ENCODE measurements at places on chromosomes 5 and 9.

DNA sequence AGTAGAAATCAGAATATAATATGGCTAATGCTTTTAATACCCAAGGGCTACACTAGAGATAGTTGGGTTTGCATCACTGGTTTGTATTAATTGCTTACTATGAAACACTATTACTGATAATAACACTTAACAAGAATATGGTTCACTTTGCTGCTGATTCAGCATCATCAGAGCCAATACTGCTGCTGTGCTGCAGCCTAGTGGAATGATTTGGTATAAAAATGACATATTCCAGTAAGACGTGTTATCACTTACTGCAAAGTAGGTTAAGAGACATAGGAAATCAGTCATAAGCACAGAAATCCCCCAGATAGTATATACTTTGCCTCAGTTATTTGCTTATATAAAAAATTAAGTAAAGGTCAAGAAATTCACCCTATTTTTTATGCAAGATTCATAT lies 2.8 kb downstream of the CDH10 start:
- DNase-seq, result peak; percentile 41

- peak; percentile 48 for DNase-seq
Observed at GRCh38 chr9:84697509-84698114, 28.1 kb downstream of the NTRK2 start.

- DNase-seq, result no peak
Observed at GRCh38 chr9:136404801-136405136, 4.8 kb upstream of the SNAPC4 start.

DNA sequence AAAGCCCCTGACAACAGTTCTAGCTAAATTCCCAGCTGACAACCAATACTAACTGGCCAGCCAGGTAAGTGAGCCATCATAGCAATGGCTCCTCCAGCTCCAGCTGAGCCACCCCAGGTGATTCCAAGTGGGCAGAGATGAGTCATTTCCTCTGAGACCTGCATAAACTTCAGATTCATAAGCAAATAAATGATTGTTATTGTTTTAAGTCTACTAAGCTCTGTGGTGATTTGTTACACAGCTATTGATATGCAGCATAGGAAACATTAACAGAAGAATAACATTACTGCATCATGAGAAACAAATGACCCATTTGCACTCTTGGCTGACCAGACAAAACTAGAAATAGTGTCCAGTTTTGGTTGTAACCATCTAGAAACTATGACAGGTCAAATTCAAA lies 60.3 kb downstream of the TTC39B start:
- DNase-seq, result no peak

DNA sequence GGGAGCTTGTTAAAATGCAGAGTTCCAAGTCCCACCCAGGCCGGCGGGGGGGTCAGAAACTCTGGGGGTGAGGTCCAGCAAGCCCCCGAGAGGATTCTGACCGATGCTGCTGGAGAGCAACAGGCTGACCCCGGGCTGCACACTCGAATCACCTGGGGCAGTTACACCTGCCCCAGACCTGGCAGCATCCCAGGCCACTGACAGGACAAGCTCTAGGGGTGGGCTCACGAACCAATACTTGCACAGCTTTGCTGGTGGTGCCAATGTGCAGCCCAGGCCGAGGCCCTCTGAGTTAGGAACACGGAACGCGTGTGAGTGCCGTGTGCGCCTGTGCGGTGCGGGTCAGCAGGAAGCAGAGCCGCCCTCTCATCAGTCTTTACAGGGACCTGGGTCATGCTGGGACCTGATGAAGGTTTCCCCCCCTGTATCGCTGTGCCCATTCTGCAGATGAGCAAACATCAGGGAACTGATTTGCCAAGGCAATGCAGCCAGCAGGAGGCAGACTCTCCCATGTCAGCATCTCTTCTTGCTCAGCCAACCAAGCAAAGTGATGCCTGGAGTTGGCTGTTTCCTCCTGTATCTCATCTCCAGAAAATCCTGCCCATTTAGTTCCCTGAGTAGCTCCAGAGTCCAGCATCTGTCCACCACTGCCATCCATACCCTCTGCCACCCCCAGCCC lies 16.3 kb downstream of the FAM163B start:
- peak; percentile 75 for DNase-seq

DNA sequence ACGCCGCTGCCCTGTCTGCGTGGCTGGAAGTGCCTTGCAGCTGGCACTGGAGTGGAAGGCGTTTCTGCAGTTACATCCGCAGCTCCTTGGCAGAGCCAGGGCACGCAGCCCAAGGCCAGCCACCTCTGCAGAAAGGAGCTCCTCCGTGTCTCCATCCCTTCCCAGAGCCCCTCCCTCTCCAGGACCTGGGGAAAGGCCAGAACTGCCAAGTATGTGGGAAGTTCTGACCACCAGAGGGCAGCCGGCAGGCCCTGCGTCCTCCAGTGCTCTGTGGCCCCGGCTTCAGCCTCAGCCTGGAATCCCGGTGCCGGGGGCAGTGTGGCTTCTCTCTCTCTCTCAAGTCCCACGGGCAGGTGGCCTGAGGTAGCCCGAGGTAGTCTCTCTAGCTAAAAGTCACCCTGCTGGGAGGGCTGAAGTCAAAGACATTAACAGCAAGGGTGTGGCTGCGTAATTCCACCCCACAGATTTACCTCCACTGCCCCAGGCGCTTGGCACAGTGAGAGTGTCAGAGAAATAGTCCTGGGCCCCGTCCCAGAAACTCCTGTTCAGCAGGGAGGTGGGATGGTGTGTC lies 101.7 kb upstream of the FCN2 start:
- peak; percentile 58 for DNase-seq

- DNase-seq, result no peak
Observed at GRCh38 chr9:20390400-20390799, 231.9 kb downstream of the MLLT3 start.

- no peak for DNase-seq
Observed at GRCh38 chr5:34826347-34826746, 12.6 kb upstream of the TTC23L start.

DNA sequence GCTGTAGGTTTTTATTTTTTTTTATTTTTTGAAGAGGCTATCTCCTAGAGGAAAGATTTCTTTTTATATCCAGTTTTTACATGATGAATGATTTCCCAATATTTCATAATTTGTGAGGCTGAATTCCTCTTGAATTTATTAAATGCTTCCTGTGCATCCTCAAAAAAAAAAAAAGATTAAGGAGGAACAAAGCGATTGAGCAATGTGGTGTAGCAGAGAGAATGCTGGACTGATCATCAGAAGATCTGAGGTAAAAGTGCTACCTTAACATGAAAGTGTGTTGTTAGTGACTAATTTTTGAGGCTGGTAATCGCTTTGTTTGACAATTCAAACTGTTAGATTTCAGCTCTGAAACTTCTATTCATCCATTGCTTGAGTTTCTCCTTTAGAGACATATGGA lies 125.1 kb downstream of the ESM1 start:
- no peak for DNase-seq

DNA sequence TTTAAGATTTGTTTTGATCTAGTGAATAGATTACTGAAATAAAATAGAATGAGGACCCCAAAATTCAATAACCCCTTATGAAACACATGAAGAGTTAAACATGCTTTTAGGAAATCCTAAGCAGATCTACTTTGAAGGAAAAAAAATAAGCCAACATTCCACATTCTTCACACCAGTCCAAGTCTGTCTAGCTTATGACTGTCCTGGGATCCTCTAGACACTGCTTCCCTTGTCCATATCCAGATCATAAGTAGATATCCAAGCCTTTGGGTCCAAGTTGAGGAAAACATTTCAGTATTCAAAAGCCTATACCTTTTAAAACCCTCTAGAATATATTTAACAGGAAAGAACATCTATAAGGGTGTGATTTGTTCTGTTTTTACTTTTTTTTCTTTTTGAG lies 58.8 kb upstream of the MINAR2 start:
- DNase-seq, result no peak

- no peak for DNase-seq
Observed at GRCh38 chr9:899440-900184, 58.1 kb downstream of the DMRT1 start.

GRCh38 chr9:73231203-73231602 lies 79.5 kb downstream of the ANXA1 start:
- no peak for DNase-seq

GRCh38 chr9:76588316-76588715 lies 129.3 kb downstream of the GCNT1 start:
- DNase-seq, result no peak

DNA sequence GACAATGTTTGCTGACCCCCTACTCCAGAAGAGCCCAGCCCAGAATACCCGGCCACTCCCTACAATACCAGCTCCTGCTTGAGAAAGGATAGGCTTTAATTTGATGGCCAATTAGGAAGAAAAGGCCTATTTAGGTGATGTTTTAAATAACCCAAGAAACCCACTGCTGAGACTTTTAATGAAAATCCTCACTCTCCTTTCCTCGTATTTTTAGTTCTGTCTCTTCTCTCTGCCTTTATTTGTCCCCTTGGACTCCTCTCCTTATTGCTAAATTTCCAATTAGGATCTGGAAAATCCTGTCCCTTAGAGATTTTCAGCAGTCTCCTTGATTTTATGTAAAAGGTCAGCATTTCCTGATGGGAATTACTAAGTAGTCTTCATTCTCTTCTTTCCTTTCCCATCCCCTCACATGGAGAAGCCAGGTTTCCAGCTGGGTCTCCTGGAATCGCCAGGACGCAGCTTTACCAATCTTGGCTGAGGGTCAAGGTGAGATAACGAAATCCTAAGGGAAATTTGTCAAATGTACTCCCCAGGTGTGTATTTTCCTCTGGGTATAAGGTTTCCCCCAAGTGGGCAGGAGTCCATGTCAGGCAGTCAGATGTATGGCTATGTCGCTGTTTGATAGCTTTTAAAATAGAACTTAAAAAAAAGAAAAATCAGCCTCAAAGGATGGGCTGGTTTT lies 11.7 kb downstream of the STC2 start:
- no peak for DNase-seq

- no peak for DNase-seq
Observed at GRCh38 chr9:124242331-124243194, 15.2 kb upstream of the NEK6 start.

DNA sequence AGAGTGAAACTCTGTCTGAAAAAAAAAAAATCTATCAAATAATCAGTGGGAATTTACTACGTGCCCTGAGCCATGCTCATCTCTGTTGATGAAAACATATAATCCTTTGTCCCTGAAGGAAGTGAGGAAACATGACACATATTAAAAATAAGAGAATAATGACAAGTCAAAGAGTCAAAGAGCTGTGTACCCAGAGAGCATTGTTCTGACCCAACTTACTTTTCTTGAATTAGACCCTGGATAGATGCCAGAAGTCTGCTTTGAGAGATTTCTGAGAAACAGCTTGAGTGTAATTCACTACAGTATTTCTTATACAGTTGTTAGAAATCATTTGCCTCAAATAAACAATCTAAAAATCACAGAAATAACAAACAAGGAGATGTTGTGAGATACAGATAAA lies 490.0 kb upstream of the PIK3R1 start:
- no peak for DNase-seq

- DNase-seq, result no peak
Observed at GRCh38 chr5:115330830-115331229, 34.4 kb upstream of the CCDC112 start.

DNA sequence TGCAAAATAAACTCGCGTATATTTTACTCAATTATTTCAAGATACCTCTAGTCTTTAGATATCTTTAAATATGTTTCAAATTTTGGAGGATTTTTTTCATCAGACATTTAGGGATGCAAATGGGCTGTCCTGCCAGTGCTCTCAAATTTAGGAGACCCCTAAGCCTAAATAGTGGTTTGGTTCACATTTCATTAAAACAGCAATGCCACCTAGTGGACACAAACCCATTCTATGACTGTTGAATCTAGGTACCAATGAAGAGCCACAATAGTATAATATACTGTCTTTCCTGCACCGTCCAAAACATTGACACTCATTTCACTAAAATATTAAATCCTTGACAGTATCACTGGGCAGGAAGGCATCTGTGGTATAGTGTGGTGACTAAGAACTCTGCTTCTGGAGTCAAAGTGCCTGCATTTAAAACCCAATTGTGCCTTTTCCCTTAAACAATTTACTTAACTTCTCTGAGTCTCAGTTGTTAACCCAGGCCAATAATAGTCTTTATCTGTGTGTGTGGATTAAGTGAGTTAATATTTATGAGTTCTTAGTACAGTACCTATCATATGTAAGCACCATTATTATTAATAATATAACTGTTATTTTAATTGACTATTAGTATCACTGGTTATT lies 148.0 kb downstream of the RORB start:
- DNase-seq, result no peak

GRCh38 chr9:128109050-128109709 lies 18.3 kb downstream of the PTGES2 start:
- no peak for DNase-seq

- DNase-seq, result no peak
Observed at GRCh38 chr5:141529002-141529401, 40.1 kb downstream of the PCDHGC5 start.

- DNase-seq, result no peak
Observed at GRCh38 chr5:55713871-55714270, 1.7 kb upstream of the SLC38A9 start.

GRCh38 chr5:129051283-129051682 lies 43.3 kb upstream of the ISOC1 start:
- DNase-seq, result no peak

- no peak for DNase-seq
Observed at GRCh38 chr5:173638126-173639040, 21.9 kb upstream of the BOD1 start.
